ENCODE measurements at places on chromosomes 13 and 19.

GRCh38 chr19:2123682-2124387 is 27.1 kb downstream of the IZUMO4 start:
- DNase-seq = no peak

DNA sequence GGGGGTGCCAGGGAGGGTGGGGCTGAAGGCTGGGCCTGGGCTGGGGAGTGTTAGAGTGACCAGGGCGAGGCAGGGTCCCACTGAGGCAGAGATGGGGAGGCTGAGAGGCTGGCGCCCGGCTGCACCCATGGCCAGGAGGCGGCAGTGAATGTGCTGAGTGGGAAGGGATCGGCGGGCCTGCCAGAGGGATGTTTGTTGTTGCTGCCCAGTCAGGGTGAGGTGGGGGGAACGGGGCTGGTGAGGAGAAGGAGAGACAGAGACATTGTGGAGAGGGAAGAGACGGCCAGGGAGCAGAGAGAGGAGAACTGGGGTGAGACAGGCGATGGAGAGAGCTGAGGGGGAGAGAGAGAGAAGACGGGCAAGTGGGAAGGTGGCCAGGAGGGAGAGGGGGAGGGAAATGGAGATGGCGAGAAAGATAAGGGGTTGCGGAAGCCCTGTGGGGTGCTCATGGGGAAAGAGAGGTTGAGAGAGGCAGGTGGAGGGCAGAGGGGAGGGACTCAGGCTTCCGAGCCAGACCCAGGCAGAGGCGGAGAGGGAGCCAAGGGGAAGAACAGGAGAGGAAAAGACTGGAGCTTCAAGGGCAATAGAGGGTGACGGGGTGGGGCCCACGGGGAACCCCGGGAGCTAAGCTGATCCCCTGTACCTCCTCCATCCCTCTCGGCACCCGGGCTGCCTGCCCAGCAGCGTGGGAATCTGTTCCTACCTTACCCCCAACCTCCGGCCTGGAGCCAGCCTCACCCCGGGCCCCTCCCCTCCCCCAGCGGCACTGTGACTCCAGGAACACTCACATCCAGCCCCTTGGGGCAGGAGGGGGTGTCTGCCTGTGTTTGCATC is 690 bp upstream of the B3GNT8 start:
- no peak for DNase-seq

DNA sequence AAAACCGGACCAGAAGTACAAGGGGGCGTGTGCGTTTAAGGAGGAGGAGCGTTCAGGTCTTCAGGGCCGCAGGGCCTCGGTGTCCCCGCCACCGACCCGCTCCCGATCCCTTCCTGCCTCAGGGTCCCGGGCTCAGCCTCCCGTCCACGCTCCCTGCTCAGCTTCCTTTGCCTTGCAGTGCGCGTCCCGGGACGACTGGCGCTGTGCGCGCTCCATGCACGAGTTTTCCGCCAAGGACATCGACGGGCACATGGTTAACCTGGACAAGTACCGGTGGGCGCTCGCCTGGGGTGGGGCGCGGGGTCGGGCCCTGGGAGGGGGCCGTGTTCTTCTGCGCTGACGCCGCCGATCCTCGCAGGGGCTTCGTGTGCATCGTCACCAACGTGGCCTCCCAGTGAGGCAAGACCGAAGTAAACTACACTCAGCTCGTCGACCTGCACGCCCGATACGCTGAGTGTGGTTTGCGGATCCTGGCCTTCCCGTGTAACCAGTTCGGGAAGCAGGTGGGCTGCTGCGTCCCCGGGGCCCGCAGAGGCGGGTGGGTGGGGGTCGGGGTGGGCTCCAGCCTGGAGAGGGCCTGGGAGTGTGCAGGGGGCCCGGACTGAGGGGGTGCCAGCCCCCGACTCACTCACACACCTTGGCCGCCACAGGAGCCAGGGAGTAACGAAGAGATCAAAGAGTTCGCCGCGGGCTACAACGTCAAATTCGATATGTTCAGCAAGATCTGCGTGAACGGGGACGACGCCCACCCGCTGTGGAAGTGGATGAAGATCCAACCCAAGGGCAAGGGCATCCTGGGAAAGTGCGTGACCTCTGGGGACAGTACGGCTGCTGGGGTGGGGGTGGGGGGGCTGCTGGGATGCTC is 1.4 kb downstream of the GPX4 start:
- DNase-seq = no peak

GRCh38 chr19:5903624-5904351 is at the start of gene NDUFA11:
Gene NDUFA11 (minus strand): TSS chr19:5903790. CDS start chr19:5903708, 82 bp downstream.
- DNase-seq = peak; percentile 96

DNA sequence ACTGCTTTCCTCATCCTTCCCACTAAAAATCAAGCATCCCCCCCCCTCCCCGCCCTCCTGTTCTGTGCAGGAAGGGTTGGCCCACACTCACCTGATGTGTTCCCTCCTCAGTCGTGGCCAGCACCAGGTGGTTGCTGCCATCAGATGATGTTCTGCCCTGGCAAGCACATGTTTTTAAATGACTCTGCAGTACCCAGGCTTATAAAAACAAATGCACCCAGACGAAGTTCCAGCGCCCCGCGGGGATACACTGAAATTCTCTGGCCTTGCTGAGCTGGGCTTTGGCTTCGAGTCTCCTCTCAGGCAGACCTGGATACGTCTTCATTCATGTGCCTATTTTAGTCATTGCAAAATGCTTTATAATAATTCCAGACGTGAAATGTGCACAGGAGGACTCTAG is 316.3 kb downstream of the DLEU7 start:
- DNase-seq = no peak
